ENCODE measurements at places on chromosomes 2 and 18.
A peak's percentile ranks its signal among the peaks of the same experiment; 100 is the strongest.

- peak; percentile 10 for DNase-seq
Observed at GRCh38 chr18:159037-159652, 788 bp downstream of the USP14 start.

DNA sequence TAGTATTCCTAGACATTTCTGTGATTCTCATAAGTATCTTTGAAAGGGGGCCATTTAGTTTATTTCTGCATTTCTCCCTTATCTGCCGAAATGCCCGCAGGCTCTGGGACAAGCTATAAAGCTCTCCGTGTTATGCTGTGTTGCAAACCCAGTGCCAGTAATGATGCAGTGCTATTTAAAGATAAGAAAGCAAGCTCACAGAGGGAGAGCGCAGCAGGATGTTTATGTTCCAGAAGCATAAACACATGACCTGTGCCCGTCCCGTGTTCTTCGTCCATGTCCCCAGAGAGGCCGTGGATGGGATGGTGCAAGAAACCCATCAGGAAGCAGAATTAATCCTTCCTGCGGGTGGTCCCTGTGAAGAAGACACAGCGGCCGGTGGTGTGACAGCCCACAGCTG, 99.4 kb downstream of the NEDD4L start:
- DNase-seq, result no peak

DNA sequence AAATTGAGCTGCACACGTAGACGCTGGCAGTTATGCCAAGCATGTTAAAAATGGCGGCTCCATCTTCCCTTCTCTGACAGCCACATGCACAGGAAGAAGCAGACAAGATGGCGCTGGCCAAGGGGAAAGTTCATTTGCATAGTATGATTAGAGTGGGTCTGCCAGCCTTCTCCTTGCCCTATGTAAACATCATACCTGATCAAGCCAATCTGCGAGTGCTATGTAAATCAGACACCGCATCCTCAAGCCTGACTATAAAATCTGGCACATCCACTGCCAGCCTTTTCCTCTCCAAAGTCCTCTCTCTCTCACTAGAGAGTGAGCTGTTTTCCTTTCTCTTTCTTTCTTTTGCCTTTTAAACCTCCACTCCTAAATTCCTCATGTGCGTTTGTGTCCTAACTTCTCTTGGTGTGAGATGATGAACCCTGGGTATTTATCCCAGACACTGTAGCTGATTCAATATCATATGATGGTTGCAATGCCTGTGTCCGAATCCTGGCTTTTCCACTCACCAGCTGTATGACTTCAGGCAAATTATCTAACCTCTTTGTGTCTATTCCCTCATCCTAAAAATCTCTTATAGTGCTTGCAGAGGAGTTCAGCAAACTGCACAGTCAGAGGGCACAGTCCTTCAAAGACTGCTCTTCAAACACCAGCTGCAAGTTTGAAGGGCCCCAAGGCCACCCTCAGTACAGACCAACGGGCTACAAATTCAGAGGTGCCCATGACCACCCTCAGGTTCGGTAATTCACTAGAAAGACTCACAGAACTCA, 39.3 kb upstream of the ITSN2 start:
- no peak for DNase-seq

DNA sequence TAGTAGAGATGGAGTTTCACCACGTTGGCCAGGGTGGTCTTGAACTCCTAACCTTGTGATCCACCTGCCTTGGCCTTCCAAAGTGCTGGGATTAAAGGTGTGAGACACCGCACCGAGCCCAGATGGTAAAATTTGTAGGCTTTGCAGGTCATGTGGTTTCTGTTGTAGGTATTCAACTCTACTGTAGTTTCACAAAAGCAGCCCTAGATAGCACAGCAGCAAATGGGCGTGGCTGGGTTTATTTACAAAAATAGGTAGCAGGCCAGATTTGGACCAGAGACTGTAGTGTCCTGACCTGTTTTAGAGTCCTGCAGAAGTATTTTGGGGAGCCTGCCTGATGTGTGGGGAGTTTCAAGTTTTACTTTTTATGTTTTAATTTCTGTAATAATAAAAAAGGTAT, 84.1 kb upstream of the RASGRP3 start:
- DNase-seq, result no peak

Data from HT1080 (cell line).